ENCODE measurements at places on chromosomes 13 and 19. TPM values are rescaled to one million over a fixed set of nuclear protein-coding genes. Genes with fewer than 3 reads are reported as not detected.

OR4F17 gene
- not detected for total RNA-seq

CEACAM16 gene
- 5.0 TPM for total RNA-seq

PEX11G gene
- 5.0 TPM for total RNA-seq

IFNL1 gene
- not detected for total RNA-seq

HIPK4 gene
- 0.26 TPM for total RNA-seq

PCDH8 gene
- not detected for total RNA-seq
